Right atrium auricular region (tissue), 2 donors: ENCODE measurements at places on chromosomes 7 and 10. TPM values are rescaled to one million over a fixed set of nuclear protein-coding genes. Genes with fewer than 3 reads are reported as not detected.

DNA sequence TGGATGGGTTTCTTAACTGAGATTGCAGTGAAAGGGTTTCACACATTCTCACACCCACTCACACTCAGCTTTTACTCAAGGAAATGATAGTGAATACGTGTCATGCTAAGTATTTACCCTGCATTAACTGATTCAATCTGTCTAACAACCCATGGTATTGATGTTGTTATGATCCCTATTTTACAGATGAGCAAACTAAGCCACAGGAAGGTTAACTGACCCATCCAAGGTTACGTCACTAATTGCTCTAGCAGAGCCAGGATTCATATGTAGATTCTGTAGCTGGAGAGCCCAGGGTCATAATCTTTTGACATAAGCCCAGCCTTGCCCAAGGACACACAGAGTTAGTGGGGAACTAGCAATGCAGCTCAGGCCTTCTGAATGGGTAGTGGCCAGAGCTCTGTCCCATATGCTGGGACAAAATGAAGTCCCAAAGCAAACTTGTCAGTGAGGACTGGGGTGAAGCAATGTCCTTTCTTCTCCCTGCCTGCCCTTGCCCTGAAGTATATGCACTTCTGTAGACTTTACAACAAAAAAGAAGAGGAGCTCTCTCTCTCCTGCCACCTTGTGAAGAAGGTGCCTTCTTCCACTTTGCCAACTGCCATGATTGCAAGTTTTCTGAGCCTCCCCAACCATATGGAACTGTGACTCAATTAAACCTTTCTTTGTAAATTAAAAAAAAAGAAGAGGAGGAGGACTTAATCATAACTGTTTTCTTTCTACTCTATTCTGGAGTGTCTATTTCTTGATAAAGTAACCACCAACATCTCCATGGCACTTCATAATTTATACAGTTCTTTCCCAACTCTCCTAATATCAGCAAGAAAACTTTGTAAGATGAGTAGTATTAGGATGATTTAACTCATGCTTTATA is 4.9 kb upstream of the CYP3A7 start:
- DNase-seq = no peak

The HOXA11 gene
- not detected for total RNA-seq

- peak; percentile 97 for DNase-seq
These were observed at the start of gene TFAM for GRCh38 chr10:58384999-58385783. TFAM (plus strand) TSS chr10:58385410; CDS start chr10:58385548, 138 bp downstream.

DNA sequence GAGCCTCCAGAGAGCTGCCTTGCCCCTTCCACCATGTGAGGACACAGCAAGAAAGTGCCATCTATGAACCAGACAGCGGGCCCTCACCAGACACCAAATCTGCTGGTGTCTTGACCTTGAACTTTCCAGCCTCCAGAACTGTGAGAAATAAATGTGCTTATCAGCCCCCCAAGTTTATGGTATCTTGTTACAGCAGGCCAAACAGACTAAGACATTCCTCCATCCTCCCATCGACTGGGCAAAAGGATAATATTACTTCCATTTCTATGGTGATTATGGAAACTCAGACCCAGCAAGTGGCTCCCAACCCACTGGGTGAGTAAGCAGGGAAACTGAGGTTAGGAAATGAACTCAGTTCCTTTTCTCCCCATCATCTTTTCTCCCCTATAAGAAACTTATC is 288.4 kb downstream of the KCNMA1 start:
- DNase-seq = no peak

- DNase-seq = peak; percentile 94
These were observed 16.2 kb downstream of the HSPB1 start for GRCh38 chr7:76318488-76319353.

DNA sequence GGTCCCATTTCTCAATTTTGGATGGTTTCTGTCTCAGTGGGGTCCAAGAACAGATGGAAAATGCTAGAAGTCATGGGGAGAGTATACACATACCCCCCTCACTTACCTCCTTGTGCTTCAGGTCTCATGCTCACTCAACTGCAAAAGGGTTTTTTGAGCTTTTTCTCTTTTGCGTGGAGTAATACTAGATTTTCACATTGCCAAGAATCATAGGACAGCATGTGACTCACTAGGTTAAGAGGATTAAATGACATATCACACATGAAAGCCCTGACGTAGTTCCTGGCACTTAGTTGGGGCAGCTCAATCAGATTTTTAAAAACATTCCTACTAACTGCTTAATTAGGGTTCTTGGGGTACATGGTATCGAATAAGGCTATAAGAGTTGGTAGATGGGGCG is 4.5 kb downstream of the PI4K2A start:
- no peak for DNase-seq

GRCh38 chr10:132229834-132230556 is 43.2 kb downstream of the DPYSL4 start:
- DNase-seq = no peak

- no peak for DNase-seq
These were observed 5.6 kb upstream of the SLF2 start for GRCh38 chr10:100907175-100907574.

DNA sequence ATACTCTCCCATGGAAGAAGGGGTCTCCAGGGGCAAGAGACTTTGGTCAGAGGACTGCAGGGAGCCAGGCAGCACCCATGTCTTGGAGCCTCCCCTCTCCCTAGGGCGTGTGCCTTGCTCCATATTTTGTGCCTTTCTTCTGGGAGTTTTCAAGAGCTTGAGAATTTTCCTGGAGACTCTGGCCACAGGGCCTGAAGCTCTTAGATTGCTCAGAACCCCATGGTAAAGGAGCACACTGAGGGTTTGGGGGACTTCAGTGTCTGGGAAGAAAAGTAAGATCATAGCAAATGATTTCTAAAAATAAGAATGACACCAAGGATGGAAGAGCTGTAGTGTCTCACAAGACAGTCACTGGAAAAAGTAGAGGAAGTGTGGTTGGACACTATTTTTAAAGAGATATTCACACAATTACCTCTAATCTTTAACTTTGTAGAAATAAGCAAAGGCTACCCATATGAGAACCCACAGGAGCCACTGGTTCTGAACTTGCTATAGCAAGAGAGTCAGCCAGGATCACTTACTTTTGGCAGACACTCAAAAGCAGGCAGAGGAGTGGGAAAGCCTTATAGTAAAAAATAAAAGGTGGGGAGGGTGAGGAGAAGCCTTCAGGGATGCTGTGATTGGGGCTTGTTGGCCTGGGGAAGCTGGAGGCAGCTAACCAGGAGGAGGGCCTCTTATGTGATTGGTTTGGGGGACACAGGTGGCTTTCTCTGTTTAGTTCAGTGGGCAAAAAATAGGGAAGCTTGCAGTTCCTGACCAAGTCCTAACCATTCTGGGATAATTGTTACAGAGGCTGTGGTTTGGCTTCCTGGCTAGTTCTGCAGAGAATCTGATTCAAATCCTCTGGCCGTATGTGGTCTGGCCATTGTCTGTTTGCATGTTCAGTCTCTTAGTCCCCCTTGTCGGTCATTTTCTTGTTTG is 5.1 kb upstream of the CSGALNACT2 start:
- DNase-seq = peak; percentile 42

GRCh38 chr10:16481052-16481728 is 40.5 kb downstream of the C1QL3 start:
- DNase-seq = no peak

The SNX8 gene
- total RNA-seq = 23.0 TPM

- DNase-seq = peak; percentile 16
These were observed 228.7 kb downstream of the FRMD4A start for GRCh38 chr10:14102056-14102455.

- DNase-seq = no peak
These were observed 50.3 kb downstream of the PALD1 start for GRCh38 chr10:70528741-70529362.

- no peak for DNase-seq
These were observed 270.1 kb downstream of the AGMO start for GRCh38 chr7:15291699-15292098.

The CCNJ gene
- 2.2 TPM for total RNA-seq

DNA sequence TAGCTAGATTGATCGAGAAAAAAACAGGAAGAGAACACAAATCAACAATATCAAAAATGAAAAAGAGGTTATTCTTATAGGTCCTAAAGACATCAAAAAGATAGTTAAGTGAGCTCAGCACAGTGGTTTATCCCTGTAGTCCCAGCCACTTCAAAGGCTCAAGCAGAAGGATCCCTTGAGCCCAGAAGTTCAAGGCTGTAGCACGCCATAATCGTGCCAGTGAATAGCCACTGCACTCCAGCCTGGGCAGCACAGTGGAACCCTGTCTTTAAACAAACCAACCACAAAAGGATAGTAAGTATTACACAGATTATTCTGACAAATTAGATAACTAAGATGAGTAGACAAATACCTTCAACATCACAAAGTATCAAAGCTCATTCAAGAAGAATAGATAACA is 83.2 kb downstream of the HBP1 start:
- DNase-seq = no peak

The NPC1L1 gene
- not detected for total RNA-seq

The OR13A1 gene
- not detected for total RNA-seq

DNA sequence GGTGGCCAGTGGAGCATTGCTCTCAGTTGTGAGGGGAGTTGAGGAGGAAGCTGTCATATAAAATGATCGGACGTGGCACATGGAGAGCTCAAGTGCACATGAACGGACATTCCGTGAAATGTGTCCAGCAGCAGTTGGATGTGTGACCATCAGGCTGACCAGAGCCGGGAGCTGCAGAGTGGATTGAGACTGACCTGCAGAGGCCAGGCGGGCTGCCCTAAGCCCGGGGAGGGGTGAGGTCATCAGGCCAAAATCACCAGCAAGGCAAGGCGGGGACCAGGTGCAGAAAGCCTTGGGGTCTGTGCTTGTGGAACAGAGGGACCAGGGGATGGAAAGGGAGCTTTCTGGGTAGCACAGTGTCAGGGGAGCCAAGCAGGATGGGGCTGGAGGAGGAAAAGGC is 279.5 kb downstream of the CELF2 start:
- DNase-seq = peak; percentile 50

DNA sequence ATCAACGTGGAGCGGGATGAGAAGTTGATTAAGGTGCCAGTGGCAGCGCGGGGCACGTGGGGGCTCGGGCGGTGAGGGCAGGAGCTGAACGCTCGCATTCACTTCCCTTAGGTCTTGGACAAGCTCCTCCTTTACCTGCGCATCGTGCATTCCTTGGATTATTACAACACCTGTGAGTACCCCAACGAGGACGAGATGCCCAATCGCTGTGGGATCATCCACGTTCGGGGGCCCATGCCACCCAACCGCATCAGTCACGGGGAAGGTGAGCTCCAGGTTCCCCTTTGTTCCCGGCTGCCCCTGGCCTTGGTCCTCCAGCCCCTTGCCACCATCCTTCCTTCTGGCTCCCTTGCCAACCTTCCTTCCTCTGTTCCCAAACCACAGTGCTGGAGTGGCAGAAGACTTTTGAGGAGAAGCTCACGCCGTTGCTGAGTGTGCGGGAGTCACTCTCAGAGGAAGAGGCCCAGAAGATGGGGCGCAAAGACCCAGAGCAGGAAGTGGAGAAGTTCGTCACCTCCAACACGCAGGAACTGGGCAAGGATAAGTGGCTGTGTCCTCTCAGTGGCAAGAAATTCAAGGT is 2.5 kb downstream of the UFSP1 start:
- no peak for DNase-seq

The ADCYAP1R1 gene
- total RNA-seq = 3.1 TPM

GRCh38 chr10:92173996-92174395 is 116.9 kb downstream of the CPEB3 start:
- DNase-seq = no peak

DNA sequence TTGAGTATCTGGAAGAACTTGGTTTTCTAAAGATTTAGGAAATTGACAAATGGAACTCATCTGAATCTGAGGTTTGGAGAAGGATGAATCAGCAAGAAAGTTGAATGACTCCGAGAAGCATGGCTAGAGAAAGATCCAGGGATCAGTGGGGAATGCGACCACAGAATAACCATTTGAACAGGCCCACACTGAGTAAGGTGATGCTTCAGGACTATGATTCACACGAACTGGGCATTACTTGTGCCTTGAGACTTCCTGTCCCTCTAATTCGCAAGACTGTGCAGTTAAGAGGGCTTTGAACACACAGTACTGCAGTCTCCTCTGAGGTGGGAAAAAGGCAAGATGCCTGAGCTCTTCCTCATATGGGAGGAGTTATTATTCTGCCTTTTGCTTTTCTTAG is 395.5 kb upstream of the POM121L12 start:
- no peak for DNase-seq

DNA sequence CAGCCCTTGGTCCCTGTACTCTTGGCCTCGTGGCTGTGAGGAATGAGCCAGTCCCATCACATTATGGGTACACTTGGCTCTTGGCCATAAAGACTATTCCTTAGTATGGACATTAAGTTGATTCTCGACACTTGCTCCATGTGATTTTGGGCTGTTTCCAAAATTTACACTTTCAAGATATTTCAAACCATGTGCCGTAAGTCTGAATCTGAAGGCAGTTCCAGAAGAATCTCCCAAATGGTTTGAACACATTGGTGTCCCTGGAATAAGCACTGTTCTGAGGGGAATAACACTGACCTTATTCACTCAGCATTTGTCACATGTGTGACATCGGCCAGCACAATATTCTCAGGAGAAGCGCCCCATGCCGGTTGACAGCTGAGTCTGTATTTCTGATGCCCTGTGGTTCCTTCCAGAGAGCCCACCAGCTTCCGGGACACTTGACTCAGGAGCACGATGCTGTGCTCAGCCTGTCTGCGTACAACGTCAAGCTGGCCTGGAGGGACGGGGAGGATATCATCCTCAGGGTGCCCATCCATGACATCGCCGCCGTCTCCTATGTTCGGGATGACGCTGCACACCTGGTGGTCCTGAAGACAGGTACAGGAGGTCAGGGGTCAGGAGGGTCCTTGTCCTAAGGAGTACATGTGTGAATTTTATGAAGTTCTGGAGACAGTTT is 24.6 kb downstream of the NACAD start:
- no peak for DNase-seq

DNA sequence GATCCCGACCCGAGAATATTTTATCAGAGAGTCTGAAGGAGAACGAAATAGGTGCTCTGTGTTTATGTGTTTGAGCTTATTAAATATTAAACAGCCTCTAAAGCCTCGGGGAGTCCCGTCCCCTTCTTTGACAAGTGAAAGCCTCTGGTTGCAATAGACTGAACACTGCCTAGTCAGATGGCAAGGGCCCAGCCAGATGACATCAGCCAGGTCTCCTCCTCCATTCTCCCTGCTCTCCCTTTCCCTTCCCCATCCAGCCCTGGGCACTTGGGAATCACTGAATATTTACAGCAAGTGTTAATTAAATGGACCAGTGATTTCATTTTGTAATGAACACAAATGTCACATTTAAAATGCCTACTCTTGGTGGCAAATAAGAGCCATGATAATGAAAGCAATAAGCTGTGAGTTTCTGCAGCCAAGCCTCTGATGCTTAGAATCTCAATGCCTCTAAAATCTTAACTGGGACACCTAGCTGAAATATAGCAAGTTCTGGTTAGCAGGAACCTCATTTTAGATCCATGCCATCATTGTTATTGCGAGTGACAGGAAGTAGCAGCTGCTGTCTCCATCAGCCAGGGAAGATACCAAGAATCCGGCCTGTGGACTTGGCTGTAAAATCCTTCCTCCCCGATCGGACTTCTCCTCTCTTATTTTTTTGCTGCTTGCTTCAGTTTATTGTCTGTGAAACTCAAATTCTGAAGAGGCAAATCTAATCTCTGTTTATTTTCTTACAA is 202.1 kb downstream of the PRPF18 start:
- DNase-seq = peak; percentile 84
